Activated CD8-positive, alpha-beta memory T cell treated with anti-CD3 and anti-CD28 coated beads for 1 hour (primary cell): ENCODE measurements at places on chromosomes 4 and X.

- DNase-seq: no peak
Measured at GRCh38 chrX:47248576-47248975, 15.8 kb downstream of the USP11 start.

DNA sequence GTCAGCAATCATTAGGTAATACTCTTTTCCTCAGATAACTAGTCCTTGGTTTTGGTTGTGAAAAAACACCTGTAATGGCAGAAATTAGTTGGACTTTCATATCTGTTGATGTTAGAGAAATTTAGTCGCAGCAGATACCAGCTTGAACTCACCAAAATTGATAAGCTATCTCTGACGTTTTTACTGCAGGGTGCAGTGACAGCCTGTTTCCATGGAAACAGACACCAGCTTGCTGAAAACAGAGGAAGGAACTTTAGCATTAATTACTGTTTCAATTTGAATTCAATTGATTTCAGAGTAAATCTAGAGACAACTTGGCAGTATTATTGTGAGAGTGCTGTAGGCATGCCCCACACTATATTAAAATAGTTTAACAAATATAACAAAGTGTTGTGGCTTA is 246.5 kb downstream of the PPP1R2C start:
- no peak for DNase-seq

GRCh38 chr4:144574000-144574399 is 72.0 kb upstream of the HHIP start:
- no peak for DNase-seq

DNA sequence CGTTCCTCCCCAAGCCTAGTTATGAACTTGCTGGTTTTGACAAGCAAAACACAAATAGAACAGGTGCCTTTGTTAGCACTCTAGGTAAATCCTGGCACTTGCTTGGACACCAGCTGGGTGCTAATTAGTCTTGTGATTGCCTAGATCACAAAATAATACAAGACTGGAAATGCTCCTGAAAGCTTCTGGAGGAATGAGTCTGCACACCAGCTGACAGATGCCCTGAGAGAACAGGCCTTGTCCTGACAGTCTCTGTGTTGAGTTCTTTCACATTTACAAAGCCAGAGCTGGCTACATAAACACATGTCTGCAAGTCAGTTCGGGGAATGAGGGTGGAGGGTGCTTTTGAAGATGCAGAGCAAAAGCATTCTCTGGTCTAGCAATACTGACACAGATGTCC is 93.8 kb downstream of the ELOVL6 start:
- no peak for DNase-seq

DNA sequence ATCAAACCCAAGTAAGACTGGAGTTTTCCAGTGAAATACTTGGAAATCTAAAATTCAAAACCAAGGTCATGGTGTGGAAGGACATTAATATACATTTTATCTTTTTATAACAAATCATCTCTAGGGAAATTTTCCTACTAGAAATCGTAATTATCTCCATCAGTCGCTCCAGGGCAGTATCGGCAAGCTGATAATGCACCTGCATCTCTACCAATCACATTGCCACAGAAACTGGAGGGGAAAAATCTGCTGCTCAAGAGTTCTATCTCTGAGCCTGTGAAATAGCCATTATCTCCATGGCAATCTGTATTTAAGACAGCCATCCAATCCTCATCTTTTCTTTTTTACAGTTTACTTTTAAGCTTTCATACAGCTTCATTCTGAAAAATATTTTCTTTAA is 538.3 kb upstream of the GALNT7 start:
- DNase-seq: no peak

- DNase-seq: no peak
Measured at GRCh38 chrX:124348885-124349453, 2.6 kb downstream of the SH2D1A start.

DNA sequence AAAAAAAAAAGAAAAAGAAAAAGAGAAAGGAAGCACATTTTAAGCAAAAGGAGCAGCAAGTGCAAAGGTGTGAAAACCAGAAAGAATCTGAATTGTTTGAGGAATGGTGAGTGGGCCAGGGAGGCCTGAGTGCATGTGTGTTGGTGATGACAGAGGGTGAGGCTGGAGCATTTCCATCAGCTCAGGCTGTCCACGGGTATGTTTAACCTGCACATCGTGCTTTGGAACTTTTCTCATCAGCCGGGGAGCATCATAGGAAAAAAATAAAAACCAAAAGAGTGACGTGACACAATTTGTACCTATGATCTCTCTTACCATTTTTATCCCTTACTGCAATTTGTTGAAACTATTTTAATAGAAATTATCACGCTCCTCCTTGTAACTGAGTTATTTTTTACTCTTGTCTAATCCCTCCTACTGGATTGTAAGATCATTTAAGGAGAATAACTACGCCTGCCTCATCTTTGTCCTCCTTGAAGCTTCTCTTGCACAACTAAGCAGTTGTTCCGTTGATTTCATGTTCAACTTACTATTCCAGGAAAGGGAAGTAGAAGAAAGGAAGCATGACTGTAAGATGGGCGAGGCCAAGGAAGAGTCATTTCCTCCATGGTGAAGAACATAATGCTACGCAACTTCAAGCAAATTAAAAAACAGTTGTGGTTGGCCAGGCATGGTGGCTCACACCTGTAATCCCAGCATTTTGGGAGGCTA is 7.0 kb downstream of the PALLD start:
- DNase-seq: no peak

DNA sequence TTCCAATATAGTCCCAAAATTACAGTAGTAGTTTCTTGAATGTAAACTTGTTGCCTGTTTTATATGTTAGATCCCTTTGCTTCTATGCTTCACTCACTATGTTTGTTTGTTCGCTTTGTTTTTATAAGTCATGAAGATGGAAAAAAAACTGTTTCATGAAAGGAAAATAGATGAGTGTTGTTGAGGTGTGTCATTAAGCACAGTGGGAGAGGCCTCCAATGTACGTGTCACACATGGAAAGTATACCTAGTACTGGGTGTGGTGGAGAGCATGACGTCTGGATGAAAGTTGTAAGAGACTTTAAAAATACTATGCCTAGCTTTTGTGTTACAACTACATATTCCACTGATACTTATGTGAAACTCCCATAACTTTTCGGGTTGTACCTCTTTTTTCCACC is 28.4 kb downstream of the PLS3 start:
- DNase-seq: no peak

DNA sequence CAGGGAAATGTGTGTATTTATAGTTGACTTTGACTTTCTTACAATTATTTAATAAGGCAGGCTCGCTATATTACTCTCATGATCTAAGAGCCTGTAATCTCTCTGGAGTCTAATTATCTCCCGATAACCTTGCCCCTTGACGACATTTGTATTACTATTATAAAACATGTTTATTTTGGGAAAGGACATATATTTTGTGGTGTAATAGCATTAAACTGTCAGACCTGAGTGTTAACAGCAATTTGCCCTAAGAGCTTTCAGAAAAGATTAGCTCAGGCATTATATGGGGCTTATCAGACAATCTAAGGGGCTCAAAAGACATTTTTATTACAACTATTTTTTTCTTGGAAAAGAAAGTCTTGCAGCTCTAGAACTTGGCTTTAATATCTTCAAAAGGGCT is 427.9 kb upstream of the SLIT2 start:
- DNase-seq: no peak

DNA sequence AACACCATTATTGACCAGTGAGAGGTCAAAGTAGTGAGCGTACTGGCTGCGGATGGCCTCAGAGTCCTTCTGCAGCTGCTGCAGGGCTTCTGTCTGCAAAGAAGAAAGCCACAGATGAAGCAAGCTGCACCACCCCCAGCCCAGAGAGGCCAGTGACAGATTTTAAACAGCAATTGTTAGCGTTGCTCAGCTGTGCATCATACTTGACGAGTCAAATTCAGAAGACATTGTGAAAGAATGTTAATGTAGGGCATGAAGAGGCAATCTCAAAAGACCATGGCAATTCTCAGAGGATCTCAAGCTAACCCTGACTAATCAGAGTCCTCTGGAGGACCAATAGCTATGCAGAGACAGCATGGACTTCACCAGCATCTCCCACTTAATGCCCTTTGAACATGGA is 16.6 kb downstream of the DKC1 start:
- no peak for DNase-seq

DNA sequence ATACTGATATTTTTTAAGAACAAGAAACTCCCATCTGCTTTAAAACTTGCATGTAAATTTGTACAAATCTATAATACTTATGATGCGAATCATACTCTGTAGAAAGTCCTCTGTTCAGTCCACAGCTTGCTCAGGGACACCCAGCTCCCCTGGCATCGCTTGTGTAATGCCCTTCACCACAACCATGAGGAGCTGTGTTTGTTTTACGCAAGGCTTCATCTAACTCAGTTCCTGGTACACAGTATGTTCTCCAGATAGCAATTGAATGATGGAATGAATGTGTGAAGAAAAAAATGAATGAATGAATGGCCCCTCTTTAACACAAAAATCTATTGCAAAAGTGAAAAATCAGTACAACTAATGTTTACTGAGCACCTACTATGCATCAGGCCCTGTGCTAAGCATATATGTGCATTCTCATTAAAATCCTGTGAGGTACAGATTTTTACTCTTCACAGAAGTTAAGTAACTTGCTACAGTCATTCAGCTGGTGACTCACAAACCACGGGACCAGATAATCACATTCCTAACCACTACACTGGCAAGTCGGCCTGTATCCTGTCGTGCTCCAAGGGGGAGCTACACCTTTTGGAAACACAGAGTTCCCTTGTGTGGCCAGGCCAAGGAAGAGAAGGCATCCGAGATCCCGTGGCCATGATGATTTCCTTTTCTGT is 58.7 kb upstream of the KDR start:
- no peak for DNase-seq

GRCh38 chrX:105477351-105477750 is 256.9 kb upstream of the TEX13A start:
- DNase-seq: no peak

DNA sequence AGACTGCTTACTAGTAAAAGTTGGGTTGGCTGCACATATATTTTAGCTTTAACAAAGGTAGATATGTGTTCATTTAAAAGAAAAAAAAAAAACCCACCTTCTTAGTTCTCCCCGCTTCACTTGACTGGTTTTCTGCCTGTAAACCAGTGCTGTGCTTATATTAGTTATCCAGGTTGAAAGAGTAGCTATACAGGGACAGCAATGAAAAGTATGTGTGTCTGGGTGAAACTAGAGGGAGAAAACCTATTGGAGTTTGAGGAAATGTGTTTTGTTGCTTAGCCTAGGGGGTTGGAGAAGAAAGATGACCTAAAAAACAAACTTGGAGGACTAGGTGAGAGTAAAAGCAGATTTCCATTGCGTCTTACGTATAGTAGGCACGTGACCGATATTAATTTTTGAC is 4.5 kb downstream of the JADE1 start:
- no peak for DNase-seq

DNA sequence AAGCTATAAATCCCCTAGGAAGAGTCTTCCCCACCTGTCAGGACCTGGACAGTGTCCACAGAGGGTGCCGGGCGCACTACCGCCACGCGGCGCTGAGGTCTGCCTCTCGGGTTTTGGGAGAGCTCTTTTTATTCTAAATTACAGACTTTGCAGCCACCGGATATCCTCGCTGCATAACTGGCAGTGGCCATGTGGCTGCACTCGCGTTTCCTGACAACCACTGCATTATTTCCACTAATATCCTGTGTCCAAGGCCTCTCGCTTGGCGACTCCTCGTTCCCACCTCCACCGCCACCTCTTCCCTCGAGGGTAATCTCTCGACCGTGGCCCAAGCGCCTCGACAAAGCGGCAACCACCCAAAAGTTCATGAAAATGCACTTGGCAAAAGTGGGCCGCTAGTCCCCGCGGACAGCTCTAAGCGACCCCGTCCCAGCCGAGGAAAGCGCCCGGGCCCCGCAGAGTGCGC is 512 bp upstream of the TMEM131L start:
- peak; percentile 13 for DNase-seq

GRCh38 chr4:152331042-152331441 is 204.8 kb downstream of the FBXW7 start:
- no peak for DNase-seq

GRCh38 chrX:154014429-154015380 is 5.0 kb downstream of the IRAK1 start:
- DNase-seq: no peak

GRCh38 chrX:13605611-13606010 is 36.2 kb downstream of the EGFL6 start:
- DNase-seq: no peak

GRCh38 chrX:55028611-55029010 is 2.2 kb downstream of the ALAS2 start:
- DNase-seq: no peak

DNA sequence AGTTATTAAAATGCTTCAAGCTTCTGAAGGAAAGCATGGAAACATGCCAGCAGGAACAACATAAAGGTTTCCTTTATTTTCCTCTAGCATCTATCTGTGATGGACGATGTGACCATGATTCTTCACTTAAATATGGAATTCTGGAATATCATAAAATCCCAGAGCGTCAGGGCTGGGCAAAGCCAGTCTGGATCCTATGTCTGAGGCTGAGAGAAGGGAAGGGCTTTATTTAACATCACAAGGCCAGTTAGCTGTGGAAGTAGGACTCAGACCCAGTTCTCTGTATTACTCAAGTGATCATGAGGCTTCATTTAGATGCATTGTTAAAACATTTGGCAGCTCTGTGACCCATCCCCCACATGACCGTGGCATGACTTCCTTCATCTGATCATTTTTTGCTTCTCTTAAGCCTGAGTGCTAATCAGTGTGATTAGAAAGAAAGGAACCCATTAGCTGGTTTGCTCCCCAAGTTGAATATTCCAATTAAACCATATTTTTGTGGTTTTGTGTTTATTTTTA is 40.9 kb upstream of the EOLA2 start:
- DNase-seq: no peak

DNA sequence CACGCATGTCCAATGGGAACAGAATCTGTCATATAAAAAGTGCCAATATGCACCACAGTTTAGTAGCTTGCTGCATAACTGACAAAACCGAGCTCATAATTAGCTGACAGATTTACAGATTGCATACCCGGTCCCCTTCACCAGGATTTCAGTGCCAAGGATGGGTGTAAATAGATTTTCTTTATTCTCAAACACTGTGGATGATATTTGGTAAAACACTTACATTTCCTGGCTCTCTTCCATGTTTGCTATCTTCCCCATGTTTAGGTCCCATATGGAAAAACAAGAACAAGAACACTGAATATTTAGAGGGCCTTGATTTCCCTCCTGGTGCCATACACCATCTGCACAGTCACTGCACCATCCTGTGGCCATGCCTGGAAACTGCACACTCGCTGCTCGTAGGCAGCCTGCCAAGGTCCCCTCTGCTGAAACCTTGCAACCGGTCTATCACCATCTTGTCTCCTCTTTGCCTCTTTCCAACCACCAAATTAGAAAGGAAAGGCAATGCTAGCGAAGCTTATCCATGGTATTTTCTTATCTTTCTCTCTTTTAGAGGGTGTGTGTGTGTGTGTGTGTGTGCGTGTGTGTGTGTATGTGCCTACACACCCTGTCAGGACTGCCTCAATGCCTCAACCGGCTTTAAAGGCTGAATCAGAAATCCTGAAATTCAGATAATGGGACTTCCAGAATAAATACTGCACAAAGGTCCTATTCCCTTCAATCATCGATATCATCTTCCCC is 124.2 kb upstream of the MBNL3 start:
- peak; percentile 4 for DNase-seq

GRCh38 chrX:93741811-93742210 is 67.8 kb downstream of the FAM133A start:
- DNase-seq: no peak
